AG04449 (cell line): ENCODE measurements at places on chromosomes 12 and 14.

- DNase-seq = no peak
These were observed 1.6 kb downstream of the SIX4 start for GRCh38 chr14:60722357-60723115.

DNA sequence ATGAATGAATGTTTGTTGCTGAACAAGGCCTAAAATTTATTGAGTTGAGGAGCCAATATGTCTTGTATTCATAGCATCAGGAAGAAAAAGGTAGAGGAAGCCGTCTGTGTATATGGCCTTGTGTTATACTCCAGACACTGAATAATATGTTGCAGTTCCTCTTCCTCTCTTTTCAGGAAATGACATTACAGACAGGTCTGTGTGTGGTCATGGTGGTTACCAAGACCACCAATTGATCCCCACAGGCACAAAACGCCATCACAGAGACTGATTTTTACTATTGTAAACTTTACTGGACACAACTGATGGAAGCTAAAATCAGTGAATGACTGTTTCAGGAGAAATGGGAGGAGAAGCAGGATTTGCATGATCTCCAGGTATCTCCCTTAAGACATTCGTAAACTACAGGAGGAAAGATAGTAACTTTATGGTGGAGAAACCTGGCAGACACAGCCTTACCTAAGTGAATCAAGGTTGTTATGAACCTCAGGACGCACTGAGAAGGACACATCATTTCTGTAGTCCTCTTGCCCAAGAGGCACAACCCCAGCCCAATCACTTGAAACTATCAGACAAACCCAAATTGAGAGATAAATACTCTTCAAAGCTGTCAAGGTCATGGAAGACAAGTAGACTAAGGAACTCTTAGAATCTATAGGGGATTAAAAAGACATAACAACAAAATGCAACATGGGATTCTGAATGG is 334.1 kb upstream of the RGS6 start:
- DNase-seq = no peak

- DNase-seq = no peak
These were observed 127.8 kb downstream of the ANO2 start for GRCh38 chr12:5817246-5817645.

GRCh38 chr14:105830171-105830570 is 303.8 kb downstream of the TMEM121 start:
- no peak for DNase-seq

DNA sequence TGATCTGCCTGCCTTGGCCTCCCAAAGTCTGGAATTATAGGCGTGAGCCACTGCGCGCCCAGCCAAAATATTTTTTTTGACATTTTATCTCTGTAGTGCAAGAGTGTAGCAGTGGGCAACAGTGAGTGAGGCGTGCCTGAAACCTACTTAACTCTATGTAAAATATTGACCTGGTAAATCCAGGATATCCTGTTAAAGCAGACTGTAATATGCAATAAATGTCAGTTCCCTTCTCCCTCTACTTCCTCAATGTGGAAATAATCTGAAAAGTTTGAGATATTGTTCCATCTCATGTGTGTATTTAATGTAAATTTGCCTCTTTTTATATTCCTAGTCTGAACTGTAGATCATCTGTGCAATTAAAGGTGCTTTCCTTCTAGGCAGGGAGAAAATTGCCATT is 9.5 kb upstream of the CDK17 start:
- no peak for DNase-seq

GRCh38 chr12:94716339-94716738 is 66.0 kb upstream of the TMCC3 start:
- DNase-seq = no peak

DNA sequence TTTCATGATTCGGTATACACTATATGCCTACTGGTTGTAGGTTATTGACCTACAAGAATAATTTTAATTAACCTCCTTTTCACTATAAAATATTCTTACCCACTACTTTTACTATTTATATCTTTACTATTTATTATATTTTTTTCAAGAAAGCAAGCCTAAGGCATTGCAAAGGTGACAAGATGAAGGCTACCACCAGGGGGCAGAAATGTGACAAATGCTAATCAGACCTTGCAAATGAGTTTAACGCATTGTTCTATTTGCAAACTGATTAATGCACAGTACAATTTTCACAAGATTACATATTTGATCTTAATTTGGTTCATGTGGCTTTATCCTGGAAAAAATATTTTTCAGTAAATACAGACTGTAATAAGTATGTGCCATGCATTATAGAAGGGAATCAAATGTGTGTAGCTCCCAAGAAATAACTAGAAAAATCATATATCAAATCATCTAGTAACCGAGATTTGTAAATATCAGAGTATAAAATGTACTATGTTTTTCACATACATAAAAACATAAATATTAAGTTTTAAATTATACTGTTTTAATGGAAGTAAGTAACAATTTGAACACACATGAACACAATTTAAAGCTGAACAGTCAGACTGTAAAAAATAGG is 107.0 kb downstream of the ADAMTS20 start:
- DNase-seq = peak; percentile 4

GRCh38 chr12:14403711-14404196 is 38.3 kb downstream of the ATF7IP start:
- peak; percentile 59 for DNase-seq

DNA sequence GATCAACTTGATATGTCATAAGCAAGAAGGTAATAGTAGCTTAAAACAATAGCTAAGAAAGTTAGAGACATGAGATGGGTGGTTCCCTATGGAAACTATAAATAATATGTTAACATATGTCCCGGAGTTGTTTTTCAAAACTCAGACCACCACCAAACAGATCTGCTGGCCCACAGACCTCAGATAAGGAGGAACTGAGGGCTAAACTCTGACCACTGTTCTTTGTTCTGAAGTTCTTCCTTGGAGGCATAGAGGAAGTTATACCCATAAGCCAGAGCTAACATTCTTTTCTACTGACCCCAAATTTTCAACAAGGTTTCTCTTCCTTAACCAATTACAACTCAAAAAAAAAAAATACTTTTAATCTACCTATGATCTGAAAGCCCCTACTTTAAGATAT is 156.1 kb upstream of the FSCB start:
- DNase-seq = no peak

DNA sequence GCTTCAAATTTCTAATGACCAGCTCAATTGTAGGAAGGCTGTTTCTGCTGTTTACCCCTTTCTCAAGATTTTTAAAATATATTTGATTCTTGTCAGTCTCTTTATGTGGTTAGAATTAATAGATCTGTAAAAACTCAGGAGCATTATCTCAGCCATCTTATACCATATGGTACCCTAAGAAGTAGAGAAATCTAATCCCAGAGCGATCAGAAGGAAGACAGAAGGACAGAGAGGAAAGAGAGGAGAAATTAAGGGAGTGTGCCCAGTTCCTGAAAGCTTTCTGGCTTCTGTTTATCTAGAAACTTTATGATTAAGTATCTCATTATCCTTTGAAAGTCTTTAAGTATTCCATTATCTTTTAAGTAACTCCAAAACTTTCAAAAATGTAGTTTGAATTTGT is 152.1 kb upstream of the NAV3 start:
- no peak for DNase-seq

DNA sequence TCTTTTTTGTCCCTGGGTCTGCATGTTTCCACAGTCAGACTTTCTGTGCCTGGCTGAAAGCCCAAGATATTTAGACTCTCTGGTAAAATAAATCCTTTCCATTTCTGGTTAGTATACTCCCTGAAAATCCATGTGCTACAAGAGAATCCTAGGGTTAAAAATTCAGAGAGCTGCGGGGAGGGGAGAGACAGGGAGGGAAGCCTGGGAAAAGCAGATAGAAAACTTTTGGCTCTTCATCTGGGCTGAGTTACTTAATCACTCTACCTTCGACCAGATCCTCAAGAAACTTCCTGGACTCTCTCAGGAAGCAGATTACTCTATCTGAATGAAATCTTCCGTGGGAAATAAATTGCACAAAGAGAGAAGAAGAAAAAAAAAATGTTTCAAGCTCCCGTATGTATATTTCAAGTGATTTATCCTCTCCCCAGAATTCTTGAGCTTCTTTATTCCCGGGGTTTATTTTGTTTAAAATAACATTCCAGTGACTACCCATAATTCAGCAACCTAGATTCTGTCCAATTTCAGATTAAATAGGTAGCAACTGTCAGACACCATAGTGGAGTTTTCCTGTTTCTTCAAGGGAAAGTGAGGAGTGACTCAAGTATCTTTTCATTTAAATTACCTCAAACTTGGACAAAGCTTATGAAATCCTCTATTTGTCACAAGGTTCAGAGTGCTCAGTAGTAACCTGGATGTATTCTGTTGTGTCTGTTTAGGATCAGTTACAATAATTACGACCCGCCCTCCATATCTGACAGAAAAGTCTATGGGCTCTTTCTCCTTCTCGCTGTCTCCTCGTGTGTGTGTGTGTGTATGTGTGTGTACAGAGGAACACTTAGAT is 163.7 kb downstream of the MYRFL start:
- DNase-seq = peak; percentile 63

DNA sequence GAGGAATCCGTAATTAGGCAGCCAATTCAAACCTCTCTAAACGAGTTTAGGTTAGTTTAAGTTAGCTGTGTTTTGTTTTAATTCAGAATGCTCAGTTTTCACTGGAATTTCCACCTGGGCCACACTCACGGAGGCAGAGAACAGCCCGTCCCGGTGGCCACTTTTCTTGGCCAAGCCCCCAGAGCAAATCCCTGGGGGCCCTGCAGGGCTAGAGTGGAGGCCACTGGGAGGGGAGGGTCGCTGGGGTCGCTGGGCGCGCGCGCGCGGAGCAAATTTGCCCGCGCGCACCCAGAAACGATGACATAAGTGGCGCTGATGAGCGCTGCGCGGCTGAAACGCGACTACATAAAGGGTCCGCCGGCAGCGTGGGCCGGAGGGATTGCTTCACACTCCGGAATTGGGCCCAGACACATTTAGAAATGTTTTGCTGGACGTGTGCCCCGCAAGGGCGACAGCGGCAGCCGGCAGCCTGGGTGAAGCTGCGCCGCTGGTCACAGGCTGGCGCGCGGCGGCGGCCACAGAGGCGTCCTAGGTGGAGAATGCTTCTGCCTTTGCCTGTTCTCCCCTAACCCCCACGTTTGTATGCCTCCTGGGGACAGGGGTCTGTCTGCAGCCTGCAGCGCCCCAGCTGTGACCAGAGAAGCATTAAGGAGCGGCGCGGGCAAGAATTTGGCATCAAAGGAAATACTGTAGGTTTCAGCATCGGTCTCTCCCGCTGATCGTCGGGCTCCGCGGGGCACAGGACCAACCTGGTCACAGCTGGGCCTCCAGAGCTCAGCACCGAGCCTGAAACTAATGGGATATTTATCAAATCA is 37.9 kb upstream of the TBX5 start:
- DNase-seq = no peak

- DNase-seq = no peak
These were observed 110.0 kb upstream of the SLCO1C1 start for GRCh38 chr12:20585055-20585625.

DNA sequence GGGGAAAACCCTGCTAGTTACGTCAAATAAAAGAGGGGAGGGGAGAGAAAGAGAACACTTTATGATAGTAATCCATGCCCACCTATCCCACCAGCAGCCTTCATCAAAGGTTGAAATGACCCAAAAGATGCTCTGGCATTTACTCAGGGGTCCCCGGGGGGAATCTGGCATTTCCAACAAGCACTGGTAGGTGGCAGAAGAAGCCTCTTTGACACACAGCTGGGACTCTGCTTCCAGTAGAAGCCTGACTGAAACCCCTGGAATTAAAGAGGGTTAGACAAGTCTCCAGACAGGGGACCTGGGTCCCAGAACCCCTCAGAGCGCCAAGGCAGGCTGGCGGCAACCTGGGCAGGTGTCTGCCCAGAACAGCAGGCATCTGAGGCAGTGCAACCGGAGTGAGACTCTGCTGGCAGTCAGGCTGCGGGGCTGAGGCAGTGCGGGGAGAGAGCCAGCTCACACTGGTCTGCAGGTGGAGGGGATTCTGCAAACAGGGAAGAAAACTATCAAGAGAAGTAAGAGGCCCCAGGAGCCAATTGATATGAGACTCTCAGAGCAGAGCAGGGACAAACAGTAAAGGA is 85.0 kb upstream of the CAPRIN2 start:
- no peak for DNase-seq
